ENCODE measurements at places on chromosomes 2 and 18.

- H3K4me3 ChIP-seq: no peak overlapping the region
- peak overlapping the region; percentile 28 for H3K27ac ChIP-seq
- no peaks in the 10 kb centered on the region for H3K27me3 ChIP-seq
Observed at GRCh38 chr2:134739879-134740301, 21.1 kb upstream of the TMEM163 start.

DNA sequence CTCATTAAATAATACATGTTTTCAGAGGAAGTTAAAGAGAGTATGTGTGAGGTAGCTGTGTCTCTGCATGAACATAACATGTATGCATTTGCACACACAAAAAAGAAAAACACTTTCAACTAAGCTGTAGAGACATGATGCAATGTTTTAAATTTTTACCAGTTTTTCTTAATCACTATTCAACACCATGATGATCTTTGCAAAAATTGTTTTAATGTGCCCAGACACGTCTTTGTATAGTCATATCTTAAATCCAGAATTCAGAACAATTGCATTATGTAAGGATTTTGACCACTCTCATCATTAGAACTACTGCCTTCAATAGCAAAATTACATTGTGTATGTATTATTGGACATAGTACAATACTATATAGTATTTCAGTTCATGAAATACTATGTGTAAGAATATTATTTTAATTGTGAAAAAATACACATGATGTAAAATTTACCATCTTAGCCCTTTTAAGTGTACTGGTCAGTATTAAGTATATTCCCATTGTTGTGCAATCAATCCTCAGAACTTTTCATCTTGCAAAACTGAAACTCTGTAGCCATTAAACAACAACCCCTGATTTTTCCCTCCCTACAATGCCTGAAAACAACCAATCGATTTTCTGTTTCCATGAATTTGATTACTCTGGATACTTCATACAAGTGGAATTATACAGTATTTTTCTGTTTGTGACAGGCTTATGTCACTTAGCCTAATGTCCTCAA lies 104.5 kb upstream of the ACVR2A start:
- H3K27me3 ChIP-seq: no peaks in the 10 kb centered on the region
- H3K4me3 ChIP-seq: no peak overlapping the region
- no peaks in the 10 kb centered on the region for H3K4me1 ChIP-seq
- no peaks in the 10 kb centered on the region for H3K36me3 ChIP-seq

GRCh38 chr2:42404676-42405075 lies 43.7 kb upstream of the COX7A2L start:
- DNase-seq: no peak
- H3K4me3 ChIP-seq: no peak overlapping the region
- H3K4me1 ChIP-seq: no peaks in the 10 kb centered on the region

DNA sequence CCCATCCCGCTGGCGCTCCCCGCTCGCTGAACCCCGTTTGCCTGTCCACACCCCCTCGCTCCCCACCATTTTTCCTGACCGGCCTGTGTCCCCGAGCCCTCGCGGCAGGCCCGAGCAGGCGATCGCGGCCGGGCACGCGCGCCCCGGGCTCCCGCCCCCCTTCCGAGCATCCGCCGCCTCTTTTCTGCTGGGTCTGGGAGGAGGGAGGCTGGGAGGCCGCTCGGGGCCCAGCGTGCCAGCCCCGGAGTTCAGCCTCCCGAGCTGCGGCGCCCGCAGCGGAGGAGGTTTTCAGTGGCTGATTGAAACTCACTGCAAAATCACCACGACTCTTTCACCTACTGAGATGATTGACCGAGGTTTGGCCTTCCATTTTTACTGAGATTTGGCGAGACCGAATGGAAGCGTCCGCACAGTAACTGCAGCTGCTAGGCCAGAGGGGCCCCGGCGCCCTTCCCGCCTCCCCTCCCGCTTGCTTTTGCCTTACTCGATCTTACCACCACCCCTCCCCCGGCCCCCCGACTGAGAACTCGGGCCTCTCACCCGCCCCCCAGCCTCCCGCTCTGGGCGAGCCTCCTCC lies 4.8 kb downstream of the SOX11 start:
- H3K36me3 ChIP-seq: no peaks in the 10 kb centered on the region
- H3K4me1 ChIP-seq: peaks cover 4% of the 10 kb centered on the region
- H3K4me3 ChIP-seq: peak overlapping the region; percentile 20
- DNase-seq: no peak

DNA sequence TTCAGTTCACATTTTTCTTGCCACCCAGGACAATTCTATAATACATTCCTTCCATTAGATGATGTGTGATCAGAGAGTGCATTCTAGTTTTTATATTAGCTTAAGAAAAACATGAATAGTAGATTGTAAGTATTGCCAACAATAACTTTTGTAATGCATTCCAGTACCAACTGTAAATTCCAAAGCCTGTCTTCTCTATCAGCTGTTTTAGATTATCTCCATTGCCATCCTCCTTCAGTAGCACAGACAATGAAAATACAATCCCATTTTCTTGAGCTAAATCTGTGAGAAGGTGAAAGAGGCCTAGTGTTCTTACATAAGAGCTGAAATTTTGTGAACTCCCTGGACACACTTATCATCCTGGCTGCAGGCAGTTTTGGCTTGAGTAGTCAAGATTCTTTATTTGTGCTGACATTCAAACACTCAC lies 103.9 kb downstream of the CCBE1 start:
- H3K27me3 ChIP-seq: no peaks in the 10 kb centered on the region
- no peak overlapping the region for H3K4me3 ChIP-seq
- H3K36me3 ChIP-seq: no peaks in the 10 kb centered on the region
- H3K27ac ChIP-seq: no peak overlapping the region

DNA sequence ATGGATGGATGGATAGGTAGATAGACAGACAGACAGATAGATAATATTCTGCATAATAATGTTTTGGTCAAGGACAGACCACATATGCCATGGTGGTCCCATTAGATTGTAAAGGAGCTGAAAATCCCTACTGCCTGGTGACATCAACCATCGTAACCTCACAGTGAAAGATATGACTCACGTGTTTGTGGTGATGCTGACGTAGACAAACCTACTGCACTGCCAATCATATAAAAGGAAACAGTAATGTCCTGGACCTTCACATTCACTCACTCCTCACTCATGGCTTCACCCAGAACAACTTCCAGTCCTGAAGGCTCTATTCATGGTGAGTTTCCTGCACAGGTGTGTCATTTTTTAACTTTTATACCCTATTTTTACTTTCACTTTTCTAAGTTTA lies 202.9 kb upstream of the TPO start:
- no peak for DNase-seq
- H3K36me3 ChIP-seq: no peaks in the 10 kb centered on the region
- no peaks in the 10 kb centered on the region for H3K27me3 ChIP-seq
- H3K4me1 ChIP-seq: no peaks in the 10 kb centered on the region
- no peak overlapping the region for H3K4me3 ChIP-seq

GRCh38 chr2:176455816-176456291 lies 186.6 kb downstream of the MTX2 start:
- no peak overlapping the region for H3K27ac ChIP-seq
- no peak overlapping the region for H3K4me3 ChIP-seq
- no peak for DNase-seq

DNA sequence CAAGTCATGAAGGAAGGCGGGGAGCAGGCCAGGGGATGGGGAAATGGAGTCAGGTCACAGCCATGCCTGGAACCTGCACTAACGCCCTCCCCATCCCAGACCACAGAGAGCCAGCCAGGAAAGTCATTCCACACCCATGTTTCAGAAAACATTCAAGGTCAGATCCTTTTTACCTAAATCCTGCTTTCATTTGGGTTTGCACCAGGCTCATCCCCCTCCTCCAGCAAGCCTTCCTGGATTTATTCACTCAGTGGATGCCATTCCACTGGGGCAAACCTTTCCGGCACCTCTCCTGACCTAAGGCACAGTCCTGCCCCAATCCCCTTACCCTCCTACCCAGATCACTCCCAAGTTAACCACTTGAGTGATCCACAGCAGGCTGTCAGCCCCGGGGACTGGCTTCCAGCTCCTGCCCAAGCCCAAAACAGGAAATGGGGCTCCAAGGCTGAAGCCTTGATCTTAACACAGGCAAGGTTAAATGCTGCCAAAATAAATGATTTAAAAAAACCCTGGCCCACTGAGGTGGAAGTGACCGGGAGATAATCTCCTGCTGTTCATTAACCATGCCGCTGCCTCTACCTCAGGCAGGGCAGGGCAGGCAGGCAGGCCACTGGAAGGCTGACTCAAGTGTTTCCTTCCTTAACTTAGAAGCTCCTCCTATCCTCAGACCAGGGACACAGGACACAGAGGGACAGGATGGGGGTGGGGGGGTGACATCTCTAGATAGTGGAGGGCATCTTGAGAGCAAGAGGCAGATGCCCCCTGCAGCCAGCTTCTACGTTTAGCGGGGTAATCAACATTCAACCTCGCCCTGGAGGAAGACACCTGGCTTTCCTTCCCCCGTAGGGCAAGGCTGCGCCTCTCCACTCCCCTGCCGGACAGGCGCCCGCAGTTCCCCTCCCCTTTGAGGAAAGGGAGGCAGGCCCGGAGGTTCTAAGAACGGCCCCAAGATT lies 1.4 kb downstream of the RAB11FIP5 start:
- H3K27ac ChIP-seq: no peak overlapping the region
- no peaks in the 10 kb centered on the region for H3K36me3 ChIP-seq
- DNase-seq: no peak
- H3K27me3 ChIP-seq: peaks cover 86% of the 10 kb centered on the region
- H3K4me1 ChIP-seq: peaks cover 8% of the 10 kb centered on the region

DNA sequence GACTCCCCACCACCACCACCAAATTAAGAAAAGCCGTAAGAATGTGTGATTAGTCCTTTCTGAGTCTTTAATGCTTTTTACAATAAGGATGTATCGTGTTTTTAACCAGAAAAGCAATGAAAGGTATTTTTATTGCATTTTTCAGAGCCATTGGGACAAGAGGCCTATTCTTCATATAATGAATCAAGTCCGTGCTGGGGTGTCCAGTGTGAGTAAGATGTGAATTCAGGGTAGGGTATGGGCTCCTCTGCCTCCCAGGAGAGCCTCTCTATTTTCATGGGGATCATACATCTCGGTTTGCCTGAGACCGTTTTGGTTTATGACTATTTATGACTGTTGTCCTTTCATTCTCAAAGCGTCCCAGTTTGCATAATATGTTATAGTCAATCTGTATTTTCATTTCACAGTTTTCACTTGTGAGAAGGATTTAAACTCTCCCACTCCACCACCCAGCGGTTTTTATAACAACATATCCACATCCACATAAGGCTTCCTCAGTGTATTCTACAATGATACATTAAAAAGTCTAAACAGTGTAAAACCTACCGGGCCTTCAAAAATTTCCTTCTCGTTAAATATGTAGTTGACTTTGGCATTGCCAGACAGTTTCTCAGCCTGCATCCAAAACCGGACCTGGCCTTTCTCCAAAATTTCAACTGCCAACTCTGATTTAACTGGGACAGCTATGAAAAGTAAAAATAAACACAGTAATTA lies 80.8 kb upstream of the LPIN2 start:
- no peak overlapping the region for H3K4me3 ChIP-seq
- H3K36me3 ChIP-seq: no peaks in the 10 kb centered on the region
- H3K4me1 ChIP-seq: peaks cover 12% of the 10 kb centered on the region
- H3K27me3 ChIP-seq: no peaks in the 10 kb centered on the region

- no peak for DNase-seq
- peaks cover 42% of the 10 kb centered on the region for H3K27me3 ChIP-seq
- H3K36me3 ChIP-seq: no peaks in the 10 kb centered on the region
- peak overlapping the region; percentile 18 for H3K4me3 ChIP-seq
Observed at GRCh38 chr18:77248873-77249568, 627 bp upstream of the GALR1 start.

DNA sequence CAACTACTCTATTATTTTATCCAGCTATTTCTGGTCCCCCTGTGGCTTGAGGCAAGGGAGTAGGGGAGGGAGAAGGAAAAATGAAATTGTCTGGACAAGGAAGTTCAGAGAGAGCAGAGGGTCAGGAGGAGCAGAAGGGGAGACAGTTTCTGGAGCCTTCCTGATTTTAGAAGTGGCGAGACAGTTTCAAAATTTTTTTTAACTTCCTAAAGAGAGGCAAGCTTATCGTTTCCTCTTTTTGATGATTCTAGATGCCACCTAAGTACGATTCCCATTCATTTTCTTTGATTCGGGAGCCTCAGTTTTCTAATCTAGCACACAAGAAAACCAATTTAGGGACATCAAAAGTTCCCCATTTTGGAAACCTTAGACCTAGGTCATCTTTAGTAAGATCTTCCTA lies 96.9 kb upstream of the B3GNT2 start:
- DNase-seq: no peak
- H3K4me3 ChIP-seq: no peak overlapping the region
- no peaks in the 10 kb centered on the region for H3K36me3 ChIP-seq

DNA sequence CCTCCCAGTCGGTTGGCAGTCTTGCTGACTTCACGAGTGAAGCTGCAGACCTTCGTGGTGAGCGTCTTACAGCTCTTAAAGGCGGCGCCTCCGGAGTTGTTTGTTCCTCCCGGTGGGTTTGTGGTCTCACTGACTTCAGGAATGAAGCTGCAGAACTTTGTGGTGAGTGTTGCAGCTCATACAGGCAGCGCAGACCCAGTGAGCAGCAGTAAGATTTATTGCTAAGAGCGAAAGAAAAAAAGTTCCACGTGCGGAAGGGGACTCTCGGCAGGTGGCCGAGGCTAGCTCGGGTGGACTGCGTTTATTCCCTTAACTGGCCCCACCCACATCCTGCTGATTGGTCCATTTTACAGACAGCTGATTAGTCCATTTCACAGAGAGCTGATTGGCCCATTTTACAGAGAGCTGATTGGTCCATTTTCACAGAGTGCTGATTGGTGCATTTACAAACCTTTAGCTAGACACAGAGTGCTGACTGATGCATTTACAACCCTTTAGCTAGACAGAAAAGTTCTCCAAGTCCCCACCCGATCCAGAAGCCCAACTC lies 240.3 kb downstream of the LRATD1 start:
- no peak overlapping the region for H3K27ac ChIP-seq
- DNase-seq: no peak
- H3K27me3 ChIP-seq: no peaks in the 10 kb centered on the region
- no peaks in the 10 kb centered on the region for H3K36me3 ChIP-seq
- no peaks in the 10 kb centered on the region for H3K4me1 ChIP-seq
- no peak overlapping the region for H3K4me3 ChIP-seq

DNA sequence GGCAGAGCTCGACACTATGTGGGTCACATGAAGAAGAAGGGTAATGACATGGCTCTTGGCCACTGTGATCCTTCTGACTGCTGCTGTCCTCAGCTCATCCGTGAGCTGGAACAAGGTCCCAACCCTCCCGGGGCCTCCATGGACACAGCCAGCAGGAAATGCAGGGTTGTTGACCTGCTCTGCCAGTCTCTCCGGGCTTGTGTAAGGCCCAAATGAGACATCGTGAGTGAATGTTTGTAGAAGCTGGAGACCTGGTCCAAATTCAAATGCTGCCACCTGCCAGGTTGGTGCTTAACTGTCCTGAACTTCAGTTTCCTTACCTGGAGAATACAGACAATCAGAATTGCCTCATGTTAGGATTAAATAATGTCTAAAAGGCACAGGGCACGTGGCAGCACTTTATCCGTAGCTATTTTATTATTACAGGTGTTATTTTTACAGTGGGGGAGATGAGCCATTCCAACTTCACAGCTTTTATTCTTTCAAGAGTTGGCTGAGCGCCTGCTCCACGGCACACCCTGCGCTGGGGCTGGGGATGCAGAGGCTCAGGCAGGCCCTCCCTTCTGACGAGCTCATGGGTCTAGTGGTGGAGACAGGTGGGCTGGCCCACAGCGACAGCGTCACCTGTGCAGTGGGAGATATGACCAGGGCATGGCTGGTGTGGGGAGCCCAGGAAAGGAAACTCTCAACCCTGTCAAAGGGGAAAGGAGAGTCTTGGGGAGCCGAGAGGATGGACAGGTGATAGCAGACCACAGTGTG lies 15.1 kb downstream of the ARHGEF4 start:
- H3K27ac ChIP-seq: no peak overlapping the region
- H3K4me3 ChIP-seq: no peak overlapping the region
- no peaks in the 10 kb centered on the region for H3K4me1 ChIP-seq
- no peak for DNase-seq
- no peaks in the 10 kb centered on the region for H3K27me3 ChIP-seq
